ELF-1 (cell line): ENCODE measurements at places on chromosomes 6 and 20.

DNA sequence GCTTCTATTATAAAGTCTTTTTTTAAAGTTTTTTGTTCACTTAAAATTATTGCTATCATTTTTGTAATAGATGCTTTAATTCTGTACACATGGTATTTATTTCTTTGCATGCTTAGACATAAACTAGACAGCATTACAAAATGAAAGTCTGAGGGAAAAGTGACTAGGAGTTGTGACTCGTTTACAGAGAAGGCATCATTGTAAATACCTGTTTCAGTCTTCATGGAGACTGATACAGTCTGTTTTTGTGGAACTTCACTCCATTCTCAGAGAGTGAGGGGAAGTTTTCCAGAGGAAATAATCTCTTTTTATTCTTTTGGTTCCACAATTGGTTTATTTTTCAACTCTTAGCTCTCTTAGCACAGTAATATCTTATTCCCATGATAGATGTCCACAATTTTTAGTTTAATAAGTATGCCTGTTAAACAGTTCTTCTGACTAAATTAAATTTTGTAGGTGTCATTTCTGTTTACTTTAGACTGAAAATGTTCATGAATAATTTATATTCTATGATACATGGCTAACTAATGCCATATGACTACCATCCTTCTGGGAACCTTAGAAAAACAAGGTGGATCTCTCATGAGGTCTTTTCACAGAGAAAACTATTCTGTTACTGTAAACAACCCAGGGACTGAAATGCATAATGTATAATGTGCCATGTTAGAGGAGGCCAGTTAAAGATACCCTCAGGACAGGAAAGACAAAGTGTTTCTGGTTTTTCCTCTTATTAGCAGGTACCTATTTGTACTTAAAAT is 69.2 kb downstream of the MYO6 start:
- no peak for DNase-seq

DNA sequence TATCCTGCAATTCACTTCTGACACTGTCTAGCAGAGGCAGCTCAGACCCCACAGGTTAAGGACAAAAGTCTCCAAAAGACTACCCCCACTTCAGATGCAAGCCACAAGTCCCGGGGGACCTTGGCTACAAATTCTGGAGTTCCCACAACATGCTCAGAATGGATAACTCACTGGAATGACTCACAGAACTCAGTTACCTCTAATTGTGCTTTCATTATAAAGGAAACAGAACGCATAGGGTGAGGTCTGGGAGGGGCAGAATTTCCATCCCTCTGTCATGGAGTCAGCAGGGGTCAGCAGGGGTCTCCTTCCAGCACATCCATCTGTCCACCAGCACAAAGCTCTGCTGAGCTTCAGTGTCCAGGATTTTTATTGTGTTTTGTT is 184.2 kb downstream of the CDH4 start:
- DNase-seq, result no peak

DNA sequence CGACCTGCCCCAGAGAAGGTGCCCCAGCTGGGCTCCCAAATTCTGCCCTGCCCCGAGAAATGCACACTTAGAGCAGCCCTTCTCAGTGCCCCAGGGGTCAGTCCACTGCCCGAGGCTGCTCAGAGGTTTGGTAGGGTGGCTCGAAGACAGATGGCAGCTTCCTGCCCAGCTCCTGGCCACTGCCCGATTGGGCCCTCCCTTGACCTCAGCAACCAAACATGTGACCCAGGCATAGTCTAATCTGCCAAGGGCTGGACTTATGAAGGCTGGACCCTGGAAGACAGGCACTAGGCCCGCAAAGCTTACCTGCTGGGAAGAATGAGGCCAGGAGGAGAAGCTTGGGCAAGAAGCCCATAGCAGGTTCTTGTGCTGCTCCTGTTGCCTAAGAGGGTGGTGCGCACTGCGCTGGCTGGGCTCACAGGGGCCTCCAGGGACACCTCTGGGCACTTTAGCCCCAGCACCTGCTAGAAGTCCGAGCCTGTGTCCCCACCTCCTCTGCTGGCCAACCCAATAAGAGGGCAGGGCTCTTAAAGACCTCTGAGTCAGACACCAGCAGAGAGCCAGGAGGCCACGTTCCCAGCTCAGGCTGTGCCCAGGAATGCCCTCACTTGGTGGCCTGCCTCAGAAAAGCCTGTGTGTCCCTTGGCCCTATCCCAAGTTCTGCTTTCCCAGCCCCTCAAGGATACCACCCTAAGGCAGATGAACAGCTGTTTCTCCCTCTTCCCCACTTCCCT is 5.5 kb downstream of the SIGLEC1 start:
- DNase-seq, result no peak

DNA sequence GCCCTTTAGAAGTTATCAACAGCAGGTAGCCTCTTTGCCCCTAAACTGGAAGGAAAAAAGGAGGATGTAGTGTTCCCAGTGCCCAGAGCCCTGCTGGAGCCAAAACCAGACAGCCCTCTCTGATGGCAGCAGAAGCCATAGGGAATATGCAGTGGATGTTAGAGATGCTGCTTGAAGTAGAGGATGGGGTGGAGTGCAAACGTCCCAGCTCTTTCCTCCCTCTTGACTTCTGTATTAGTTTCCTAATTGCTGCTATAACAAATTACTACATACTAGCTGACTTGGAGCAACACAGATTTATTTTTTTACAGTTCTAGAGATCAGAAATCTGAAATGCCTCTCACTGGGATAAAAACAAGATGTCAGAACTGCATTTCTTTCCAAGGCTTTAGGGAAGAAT is 12.5 kb upstream of the CD2AP start:
- no peak for DNase-seq

GRCh38 chr6:26121141-26122004 is 34.1 kb downstream of the HFE start:
- peak; percentile 58 for DNase-seq

DNA sequence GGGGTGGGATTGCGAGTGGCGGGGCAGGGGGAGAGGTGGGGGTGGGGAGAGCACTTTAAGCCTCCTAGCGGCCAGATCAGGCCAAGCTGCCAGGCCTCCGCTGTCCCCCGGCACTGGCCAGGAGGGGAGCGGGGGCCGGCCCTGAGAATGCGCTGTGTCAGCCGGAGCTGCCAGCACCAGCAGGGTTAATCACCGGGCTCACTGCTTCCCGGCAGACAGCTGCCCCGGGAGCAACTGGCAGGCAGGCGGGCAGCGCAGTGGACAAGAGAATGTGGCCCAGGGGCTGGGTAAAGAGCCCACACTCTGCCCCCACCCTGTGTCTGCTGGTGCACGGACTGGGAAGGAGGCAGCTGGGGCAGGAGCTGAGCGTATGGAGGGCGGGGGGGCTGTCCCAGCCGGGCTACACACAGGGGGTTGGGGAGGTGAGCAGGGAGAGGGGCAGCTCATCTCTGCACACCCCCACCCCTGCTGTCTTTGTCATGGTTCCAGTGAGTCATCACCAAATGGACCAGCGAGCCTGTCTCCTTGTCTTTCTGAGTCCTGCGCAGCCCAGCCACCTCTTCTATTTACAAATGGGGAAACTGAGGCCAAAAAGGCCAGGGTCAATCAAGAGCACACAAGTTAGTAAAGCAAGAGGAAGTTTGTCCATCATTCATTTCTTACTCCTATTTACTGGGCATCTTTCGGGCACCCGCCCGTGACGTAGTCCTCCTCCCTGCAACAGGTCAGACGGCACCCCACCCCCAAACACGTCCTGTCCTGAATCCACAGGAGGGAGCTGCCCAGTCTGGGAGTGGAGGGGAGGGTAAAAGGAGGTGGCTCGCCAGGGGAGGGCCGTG is 2.1 kb upstream of the LAMA5 start:
- peak; percentile 92 for DNase-seq

- peak; percentile 64 for DNase-seq
Measured at GRCh38 chr6:24933868-24934401, 1.8 kb downstream of the RIPOR2 start.

- DNase-seq, result no peak
Measured at GRCh38 chr6:44606504-44606903, 219.0 kb downstream of the CDC5L start.

GRCh38 chr6:165636402-165637048 is 26.5 kb downstream of the PDE10A start:
- DNase-seq, result no peak

GRCh38 chr20:16098890-16099639 is 474.2 kb downstream of the KIF16B start:
- DNase-seq, result no peak

GRCh38 chr6:34475238-34475682 is 9.4 kb downstream of the PACSIN1 start:
- no peak for DNase-seq

DNA sequence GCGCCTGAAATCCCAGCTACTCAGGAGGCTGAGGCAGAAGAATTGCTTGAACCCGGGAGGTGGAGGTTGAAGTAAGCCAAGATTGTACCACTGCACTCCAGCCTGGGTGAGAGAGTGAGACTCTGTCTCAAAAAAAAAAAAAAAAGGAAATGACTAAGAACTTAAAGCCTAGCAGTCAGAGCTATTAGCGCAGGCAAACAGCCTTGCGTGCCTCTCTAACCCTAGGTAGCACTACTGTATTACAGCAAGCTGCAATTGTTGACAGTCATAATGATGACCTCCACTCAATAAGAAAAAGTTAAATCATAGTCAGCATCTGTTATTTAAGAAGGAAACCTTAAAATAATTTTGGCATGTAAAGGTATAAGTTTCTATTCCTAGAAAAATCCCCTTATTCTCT is 14.4 kb downstream of the GSS start:
- no peak for DNase-seq

DNA sequence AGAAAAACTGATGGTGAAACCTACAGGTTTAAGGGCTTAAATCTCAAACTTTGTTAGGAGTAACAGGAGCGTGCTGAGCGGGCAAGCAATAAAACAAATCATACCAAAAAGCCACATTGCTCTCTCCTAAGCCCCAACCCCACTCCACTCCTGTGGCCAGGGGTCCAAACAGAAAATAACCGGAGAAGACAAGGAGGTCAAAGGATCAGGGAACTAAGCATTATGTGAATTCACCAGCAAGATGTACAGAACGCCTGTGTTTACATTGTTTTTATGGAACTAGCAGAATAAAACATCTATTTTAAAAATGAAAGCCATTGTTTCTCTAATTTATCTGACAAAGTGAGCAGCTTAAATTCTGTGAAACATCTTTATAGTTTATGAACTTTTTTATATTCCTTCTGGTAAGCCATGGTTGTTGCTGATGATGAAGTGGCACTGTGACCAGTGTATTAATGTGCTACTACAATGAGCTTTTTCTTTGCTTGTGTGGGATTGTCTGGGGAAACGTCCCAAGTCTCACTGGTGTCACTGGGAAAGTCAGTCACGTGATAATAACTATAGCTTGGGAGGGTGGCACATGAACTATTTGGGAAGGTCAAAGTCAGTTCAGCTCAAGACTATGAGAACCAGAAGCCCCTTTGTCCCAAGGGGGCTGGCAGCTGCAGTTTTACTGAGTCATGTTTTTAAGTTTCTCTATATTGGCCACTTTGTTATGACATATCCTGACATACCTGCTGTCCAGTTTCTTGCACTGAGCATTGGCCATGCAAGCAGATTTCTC is 9.8 kb downstream of the FAM210B start:
- no peak for DNase-seq

DNA sequence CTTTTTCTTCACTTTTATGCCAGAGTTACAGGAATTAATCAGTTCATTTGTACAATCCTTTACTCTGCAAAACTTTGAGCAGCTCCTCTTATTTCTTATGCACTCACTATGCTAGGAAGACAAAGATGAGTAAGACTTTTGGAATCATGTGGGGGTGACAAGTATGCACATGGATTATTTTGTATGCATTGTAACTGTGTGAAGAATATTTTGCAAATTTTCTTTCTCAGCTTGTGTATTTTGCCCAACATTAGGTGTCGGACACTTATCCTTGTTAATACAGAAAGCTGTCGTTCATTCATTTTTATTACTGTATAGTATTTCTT is 88.6 kb downstream of the PPP1R14C start:
- no peak for DNase-seq

GRCh38 chr20:32477594-32478512 is 107.3 kb downstream of the NOL4L start:
- no peak for DNase-seq

GRCh38 chr6:138944412-138944811 is 43.6 kb downstream of the REPS1 start:
- no peak for DNase-seq

GRCh38 chr6:2116496-2116895 is 128.9 kb downstream of the GMDS start:
- no peak for DNase-seq

- DNase-seq, result peak; percentile 33
Measured at GRCh38 chr6:52417675-52418111, 2.4 kb upstream of the EFHC1 start.

GRCh38 chr6:125789576-125790357 is 993 bp upstream of the NCOA7 start:
- DNase-seq, result peak; percentile 66

GRCh38 chr6:3359973-3360726 is 96.7 kb downstream of the SLC22A23 start:
- DNase-seq, result no peak

- no peak for DNase-seq
Measured at GRCh38 chr6:142697922-142698321, 247.1 kb downstream of the HIVEP2 start.

DNA sequence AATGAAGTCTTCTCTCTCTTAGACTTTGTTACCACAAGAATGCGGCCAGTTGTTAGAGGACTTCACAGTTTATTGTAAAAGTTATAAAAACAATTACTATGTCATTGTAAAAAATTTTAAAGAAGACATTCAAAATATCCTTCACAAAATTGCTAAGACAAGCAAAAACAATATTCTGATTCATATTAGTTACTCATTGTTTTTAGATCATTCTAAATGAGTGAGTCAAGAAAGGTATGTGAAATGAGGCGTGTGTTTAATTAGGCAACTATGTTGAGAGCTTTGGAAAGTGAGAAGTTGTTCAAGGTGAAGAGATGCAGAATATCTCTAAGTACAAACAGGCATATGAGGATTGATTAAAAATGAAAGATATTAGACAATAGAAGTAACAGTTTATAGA is 875.3 kb downstream of the EYS start:
- no peak for DNase-seq

DNA sequence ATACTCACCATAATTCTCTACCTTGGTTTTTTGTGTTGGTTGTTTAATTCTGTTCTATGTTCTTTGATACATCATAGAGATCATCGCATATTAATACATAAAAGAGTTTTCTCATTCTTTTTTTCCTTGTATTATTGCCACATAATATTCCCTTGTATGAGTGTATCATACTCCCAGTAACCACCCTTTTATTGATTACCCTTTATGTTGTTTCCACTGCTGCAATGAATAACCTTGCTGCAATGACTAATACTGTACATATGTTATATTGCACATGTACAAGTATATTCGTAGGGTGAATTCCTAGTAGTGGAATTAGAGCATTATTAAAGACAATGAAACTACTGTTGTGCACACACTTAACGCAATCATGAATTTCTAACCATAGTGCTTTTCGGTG is 9.1 kb upstream of the SF3B5 start:
- DNase-seq, result no peak

DNA sequence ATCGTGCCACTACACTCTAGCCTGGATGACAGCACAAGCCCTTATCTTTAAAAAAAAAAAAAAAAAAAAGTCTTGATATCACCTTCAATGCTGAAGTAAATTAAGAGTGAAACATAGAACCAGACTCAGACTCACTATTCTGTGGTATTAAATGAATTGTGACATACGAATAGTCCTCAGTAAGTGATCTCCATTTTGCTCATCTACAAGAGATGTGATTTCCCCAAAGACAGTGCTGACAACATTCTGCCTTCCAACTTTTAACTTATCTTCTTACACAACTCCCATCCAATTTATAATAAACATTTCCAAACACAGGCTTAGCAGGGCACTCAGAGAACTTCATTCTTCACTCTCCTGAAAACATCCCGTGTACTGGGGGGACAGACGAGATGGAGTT is 8.0 kb downstream of the ZBTB24 start:
- DNase-seq, result no peak
